Stimulated activated naive CD8-positive, alpha-beta T cell treated with anti-CD3 and anti-CD28 coated beads, Interleukin-15, Interleukin-2, amounts not matched to agents 100 U/mL and 50 U/mL, for 24 hours (primary cell): ENCODE measurements at places on chromosomes 2 and 18.

DNA sequence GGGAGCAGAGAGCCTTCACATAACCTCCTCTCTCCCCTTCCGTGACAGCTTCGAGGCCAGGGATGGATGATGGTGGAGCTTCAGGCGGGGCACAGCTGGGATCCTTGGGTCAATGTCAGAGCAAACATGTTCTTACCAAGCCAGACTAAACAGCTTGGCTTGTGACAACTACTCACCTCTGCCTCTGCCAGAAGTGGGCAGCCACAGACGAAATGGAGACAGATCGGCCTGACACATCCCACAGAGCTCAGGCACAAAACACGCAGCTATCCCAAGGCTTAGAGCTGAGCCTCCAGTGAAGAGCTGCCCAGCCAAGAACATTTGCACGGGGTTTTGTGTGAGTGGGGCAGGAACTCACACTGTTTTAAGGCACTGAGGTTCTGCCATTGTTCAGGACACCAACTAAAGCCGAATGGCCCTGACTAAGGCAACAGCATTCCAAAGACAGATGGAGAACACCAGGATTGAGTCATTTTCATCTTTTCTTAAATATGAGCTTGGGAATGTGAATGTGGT is 12.8 kb downstream of the PXDN start:
- no peak for DNase-seq

DNA sequence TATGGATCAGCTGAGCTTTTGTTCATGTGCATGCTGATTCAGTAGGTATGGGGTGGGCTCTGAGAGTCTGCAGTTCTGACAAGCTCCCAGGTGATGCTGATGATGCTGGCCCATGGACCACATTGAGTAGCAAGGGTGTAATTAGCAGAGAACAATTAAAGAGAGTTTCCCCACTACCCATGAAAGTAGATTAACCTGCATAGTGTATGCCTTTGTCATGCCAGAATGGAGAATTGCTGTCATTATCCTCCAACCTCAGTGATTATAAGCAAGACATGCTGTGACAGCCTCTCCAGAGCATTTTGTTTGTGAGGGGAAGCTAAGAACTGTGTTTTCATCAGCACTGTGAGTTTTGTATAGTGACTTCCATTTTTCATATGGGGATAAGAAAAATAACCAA is 59.5 kb upstream of the LYPD1 start:
- no peak for DNase-seq

- peak; percentile 57 for DNase-seq
Measured at GRCh38 chr2:171159372-171160118, 1.1 kb downstream of the TLK1 start.

DNA sequence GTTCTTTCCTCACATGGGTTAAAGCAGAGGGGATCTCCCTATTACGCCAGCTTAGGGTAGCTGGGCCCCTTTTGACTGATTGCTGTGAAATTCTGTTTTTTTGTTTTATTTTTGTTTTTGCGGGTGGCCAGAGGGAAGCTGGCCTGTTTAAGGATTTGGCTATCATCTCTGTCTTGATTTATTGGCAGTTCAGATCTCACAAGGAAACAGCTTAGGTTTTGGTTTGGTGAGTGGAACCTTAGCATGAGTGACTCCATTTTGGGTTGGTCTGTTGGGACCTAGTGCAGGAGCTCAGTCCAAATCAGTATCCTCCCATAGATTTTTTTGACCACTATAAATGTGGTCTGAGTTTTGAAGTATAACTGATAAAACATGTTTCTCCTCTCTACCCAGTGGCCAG is 25.6 kb upstream of the NTSR2 start:
- no peak for DNase-seq

GRCh38 chr2:29632018-29632417 is 289.4 kb downstream of the ALK start:
- no peak for DNase-seq

- no peak for DNase-seq
Measured at GRCh38 chr18:62334120-62334519, 9.0 kb downstream of the TNFRSF11A start.

GRCh38 chr2:47303341-47304148 is 99.4 kb upstream of the MSH2 start:
- DNase-seq = no peak

GRCh38 chr2:168801961-168802858 is at the start of gene NOSTRIN:
NOSTRIN (plus strand) TSS chr2:168802637; CDS start chr2:168802647, 10 bp downstream.
- no peak for DNase-seq

DNA sequence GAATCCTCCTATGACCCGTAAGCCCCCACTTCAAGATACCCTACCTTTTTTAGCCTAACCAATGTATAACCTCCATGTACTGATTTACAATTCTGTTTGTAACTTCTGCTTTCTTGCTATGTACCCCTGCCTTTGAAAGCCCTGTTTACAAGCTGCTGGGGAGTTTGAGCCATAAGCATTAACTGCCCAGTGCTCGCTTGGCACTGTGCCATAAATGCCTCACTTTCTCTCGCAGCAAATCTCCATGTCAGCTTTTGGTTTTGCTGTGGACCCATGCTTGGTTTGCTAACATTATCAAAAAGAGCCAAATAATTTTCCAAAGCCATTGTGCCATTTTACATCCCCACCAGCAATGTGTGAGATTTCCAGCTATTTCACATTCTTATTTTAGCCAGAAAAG is 51.8 kb downstream of the TEX51 start:
- DNase-seq = no peak

GRCh38 chr2:234792621-234793022 is 159.2 kb upstream of the SH3BP4 start:
- no peak for DNase-seq

- DNase-seq = peak; percentile 77
Measured at GRCh38 chr18:45688833-45689232, 35.1 kb upstream of the SLC14A1 start.

GRCh38 chr2:70557171-70557838 is 3.7 kb upstream of the TGFA start:
- DNase-seq = no peak

DNA sequence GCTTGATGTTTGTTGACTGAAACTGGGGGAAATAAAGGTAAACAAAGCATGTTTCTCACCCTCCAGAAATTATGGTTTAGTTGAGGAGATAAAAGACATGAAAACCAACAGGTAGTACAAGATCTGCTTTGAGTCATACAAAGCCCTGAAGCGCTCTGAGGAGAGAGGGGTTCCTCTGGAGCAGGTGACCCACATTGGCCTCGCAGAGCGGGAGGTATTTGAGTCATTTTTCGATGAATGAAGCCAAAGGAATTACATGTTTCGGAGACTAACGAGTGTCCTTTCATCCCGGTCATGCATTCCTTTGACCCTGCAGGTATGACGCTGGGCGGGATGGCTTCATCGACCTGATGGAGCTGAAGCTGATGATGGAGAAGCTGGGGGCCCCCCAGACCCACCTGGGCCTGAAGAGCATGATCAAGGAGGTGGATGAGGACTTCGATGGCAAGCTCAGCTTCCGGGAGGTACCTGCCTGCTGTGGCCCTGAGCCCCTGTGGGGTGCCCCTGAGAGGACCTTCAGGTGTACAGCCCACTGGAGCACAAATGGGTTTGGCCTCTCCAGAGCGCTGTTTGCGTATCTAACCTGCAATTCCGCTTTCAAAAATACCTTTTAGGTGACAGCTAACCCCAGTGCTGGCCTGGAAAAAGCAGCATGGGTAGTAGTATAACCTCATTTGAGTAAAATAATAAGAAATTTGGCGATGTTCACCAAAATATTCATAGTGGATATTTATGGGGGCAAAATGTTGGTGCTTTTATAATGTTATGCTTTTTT is 29.3 kb downstream of the EFHD1 start:
- no peak for DNase-seq

DNA sequence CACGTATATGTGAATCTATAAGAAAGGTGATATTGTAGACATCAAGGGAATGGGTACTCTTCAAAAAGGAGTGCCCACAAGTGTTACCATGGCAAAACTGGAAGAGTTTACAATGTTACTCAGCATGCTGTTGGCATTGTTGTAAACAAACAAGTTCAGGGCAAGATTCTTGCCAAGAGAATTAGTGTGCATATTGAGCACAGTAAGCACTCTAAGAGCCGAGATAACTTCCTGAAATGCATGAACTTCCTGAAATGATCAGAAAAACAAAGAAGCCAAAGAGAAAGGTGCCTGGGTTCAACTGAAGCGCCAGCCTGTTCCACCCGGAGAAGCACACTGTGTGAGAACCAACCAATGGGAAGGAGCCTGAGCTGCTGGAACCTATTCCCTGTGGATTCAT is 101.0 kb downstream of the HS6ST1 start:
- no peak for DNase-seq

GRCh38 chr2:172969166-172969565 is 106.5 kb upstream of the MAP3K20 start:
- DNase-seq = no peak

GRCh38 chr2:10524341-10524740 is 76.2 kb upstream of the ODC1 start:
- no peak for DNase-seq

DNA sequence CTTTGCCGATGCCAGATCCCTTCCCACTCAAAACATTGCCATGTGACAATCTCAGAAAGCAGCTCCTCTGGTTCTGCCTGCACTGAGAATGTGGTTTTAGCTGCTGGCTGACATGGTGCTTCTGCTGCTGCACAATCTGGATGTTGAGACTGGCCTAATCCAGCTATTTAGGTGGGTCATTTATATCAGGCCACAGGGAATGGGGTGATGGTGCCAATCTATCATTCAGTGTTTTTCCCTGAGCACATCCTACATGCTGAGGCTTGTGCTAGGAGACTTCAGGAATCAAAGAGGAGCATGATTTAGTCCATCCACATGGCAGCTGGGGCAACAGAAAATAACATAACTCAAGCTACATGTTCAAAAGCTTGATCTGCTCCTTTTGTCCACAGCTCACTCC is 144.7 kb downstream of the CYRIA start:
- DNase-seq = no peak

GRCh38 chr2:101185085-101185484 is 33.9 kb upstream of the TBC1D8 start:
- DNase-seq = no peak

- no peak for DNase-seq
Measured at GRCh38 chr2:1766425-1766824, 22.1 kb upstream of the PXDN start.

GRCh38 chr18:75472396-75472795 is 44.9 kb upstream of the SMIM21 start:
- no peak for DNase-seq

DNA sequence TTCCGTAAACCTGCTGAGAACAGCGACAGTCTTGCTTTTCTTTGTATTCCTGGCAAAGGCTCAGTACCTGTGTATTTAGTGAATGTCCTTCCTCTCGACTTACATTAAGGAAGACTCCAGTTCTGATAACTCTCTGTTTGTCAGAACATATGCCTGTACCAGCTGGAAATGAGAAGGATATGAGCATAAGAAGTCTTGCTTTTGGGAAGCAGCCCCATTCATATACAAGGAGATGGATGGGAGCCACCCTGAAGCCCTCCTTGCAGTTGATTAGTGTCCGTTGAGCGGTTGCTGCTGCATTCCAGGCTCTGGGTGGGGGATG is 59.8 kb downstream of the SH3BP4 start:
- DNase-seq = no peak

- DNase-seq = no peak
Measured at GRCh38 chr2:14261771-14262170, 370.7 kb upstream of the LRATD1 start.

- DNase-seq = no peak
Measured at GRCh38 chr2:140905083-140905781, 1225.6 kb downstream of the LRP1B start.

GRCh38 chr2:9030841-9031240 is 27.4 kb upstream of the MBOAT2 start:
- no peak for DNase-seq

DNA sequence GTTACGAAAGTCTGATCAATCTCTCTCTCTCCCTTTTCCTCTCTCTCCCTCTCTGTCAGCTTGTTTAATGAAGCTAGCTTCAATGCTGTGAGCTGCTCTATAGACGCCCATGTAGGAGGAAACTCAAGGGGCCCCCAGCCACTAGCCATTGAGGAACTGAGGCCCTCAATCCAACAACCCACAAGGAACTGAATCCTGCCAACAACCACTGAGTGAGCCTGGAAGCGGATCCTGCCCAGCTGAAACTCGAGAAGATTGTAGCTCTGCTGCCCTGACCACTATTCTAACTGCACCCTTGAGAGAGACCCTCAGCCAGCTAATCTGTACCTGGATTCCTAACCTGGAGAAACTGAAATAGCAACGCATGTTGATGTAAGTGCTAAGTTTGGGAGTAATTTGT is 129.2 kb downstream of the BCL11A start:
- DNase-seq = no peak

GRCh38 chr18:29862824-29863223 is 1179.7 kb downstream of the DSC3 start:
- no peak for DNase-seq

GRCh38 chr2:224930124-224930523 is 112.1 kb downstream of the DOCK10 start:
- no peak for DNase-seq

DNA sequence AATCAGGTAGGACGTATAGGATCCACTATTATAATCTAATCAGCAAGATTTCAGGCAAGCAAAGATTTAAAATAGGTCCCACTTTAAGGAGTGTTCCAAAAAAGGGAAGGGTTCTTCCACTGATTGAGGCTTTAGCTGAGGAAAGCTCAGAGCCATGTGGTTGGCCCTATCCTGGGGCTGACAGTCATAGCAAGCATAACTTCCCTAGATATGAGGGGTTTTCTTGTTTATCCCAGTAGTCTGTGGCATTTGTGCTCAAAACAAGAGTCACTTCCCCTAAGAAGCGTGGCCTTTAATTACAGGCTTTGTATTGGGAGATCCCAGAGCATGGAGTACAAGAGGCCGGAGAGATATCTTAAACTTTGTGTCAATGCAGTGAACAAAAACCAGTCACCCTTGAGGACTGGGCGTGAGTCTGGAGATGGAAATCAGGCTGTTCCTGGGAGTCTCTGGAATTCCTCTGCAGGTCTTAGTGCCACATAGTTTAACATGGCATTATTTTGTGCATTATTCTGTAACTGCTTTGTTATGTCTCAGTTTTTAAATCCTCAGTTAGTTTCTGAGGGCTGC is 136.9 kb upstream of the FBXO11 start:
- no peak for DNase-seq

GRCh38 chr2:238378230-238379095 is 48.3 kb upstream of the ASB1 start:
- no peak for DNase-seq

DNA sequence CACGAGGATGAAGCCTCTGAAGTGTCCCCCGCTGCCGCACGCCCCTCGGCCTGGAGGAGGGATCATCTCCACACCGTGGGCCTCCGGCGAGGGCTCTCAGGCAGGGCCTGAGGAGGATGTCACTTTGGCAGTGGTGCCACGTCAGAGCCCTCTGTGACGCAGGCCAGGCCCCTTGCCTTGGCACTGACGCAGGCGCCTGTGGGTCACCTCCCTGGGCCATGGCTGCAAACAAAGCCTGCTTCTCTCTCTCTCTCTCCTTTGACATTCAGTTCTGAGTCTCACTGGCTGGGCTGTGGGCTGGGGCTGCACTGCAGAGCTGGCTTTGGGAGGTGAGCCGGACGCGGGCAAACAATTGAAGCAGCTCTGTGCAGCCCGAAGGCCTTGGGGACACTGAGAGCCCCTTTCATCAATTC is 273.7 kb downstream of the TWIST2 start:
- DNase-seq = no peak

DNA sequence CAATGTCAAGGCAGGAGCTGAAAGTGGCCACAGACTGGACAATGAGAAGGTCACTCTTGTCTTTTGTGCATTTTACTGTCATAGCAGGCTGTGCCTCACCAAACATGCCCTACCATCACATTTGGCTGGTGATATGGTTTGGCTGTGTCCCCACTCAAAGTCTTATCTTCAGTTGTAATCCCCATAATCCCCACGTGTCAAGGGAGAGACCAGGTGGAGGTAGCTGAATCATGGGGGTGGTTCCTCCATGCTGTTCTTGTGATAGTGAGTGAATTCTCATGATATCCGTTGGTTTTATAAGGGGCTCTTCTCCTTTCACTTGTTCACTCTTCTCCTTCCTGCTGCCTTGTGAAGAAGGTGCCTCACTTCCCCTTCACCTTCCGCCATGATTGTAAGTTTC is 49.6 kb upstream of the STPG4 start:
- no peak for DNase-seq
